AG04449 (cell line): ENCODE measurements at places on chromosomes 11 and 22.

DNA sequence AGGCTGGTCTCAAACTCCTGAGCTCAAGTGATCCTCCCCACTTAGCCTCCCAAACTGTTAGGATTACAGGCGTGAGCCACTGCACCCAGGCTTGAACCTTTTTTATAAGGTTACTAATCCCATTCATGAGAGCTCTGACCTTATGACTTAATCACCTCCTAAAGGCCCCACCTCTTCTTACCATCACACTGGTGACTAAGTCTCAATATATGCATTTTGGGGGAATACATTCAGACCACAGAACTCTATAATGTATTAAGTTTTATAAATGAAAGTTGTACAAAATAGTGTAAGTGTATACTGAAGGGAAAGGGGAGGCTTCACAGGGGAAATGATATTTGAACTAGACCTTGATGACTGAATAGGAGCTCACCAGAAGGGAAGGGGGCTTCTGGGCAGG is 28.4 kb upstream of the RBFOX2 start:
- no peak for DNase-seq

GRCh38 chr11:83543706-83544439 is 257.7 kb upstream of the CCDC90B start:
- DNase-seq: no peak

DNA sequence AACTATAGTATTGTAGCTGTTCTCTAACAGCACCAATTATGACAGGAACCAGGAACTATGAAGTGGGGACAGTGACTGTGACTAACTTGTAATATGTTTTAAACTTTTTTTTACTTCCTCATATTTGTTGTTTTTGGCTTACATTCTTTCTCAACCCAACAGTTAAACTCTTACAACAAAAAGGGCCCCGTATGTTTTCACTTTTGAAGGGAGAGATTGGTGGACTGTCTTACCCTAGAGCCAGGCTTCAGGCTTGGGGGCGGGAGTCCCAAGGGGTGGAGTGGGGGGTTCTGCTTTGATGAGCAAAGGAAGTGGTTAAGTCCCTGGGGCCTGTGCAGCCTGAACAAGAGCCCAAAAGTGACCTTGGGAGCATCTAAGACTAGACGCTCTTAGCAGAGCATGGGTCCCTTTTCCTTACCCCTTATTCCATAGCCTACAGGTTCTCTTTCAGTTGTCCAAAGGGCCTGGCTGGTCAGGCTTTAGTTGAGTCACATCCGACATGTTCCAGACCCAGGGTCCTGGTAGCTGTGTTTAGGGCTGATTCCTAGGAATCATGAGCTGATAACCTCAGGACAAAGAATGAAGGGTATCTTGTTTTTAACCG is 38.8 kb downstream of the STIM1 start:
- no peak for DNase-seq

DNA sequence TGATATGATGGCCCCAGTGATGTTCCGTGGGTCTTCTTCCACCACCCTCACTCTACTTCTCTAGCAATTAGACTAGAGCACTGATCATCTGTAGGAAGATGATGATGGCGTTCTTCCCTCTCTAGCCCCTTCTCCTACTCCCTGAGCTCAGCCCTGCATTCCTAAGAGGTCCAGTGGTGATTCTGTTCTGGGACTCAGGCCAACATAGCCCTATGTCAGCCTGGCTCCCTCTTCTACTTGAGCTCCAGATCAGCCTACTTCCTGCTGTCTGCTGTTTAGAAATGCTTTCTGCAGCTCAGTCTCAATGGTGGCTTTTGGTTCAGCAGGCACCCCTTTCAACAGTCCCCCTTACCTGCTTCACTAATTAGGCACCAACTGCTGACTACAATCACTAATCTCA is 86.1 kb upstream of the ZBED5 start:
- no peak for DNase-seq

DNA sequence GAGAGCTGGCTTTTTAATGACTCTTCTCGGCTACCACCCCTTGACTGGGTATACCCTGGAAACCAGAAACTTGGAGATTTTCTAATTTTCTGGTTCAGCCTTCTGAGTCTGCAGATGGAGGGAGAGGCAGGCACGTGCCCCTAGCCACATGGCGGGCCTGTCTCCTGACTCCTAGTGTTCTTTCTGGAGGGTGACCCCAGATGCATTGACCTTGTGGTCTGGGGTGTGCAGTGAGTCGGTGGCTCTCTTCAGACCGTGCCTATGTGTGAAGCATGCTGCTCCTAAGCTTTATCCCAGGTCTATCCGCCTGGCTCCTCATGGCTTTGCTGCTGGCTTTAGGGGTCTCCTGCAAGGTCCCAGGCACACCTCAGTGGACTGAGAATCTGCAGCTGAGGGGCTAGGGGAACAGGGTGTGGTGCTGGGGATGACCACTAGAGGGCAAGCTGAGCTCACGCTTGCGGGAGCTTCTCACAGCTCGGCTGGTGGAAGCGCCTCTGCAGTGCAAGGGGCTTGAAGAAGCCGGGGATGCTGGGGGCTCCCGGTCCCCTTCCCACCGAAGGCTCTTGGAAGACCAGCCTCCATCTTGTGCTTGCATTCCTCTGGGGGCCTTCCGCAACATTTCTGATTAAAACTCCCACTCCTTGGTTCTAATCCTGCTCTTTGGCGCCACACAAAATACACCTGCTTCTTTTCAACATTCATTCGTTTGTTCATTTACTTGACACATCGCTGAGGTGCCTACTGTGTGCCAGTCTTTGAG is 51.8 kb downstream of the OTOG start:
- DNase-seq: peak; percentile 3

DNA sequence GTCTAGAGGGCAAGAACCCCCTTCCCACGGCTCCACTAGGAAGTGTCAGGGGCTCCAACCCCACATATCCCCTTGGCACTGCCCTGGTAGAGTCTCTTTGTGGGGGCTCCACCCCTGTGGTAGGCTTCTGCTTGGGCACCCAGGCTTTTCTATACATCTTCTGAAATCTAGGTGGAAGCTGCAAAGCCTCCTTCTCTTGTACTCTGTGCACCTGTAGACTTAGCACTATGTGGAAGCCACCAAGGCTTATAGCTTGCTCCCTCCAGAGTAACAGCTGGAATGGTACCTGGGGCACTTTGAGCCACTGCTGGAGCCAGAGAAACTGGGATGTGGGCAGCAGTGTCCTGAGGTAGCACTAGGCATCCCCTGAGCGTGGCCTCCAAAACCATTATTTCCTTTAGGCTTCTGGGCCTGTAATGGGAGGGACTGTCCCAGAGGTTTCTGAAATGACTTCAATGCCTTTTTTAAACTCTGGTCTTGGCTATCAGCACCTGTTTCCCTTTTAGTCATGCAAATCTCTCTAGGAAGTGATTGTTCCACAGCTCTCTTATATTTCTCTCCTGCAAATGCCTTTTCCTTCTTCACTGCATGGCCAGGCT is 68.4 kb downstream of the TRAF6 start:
- DNase-seq: no peak

DNA sequence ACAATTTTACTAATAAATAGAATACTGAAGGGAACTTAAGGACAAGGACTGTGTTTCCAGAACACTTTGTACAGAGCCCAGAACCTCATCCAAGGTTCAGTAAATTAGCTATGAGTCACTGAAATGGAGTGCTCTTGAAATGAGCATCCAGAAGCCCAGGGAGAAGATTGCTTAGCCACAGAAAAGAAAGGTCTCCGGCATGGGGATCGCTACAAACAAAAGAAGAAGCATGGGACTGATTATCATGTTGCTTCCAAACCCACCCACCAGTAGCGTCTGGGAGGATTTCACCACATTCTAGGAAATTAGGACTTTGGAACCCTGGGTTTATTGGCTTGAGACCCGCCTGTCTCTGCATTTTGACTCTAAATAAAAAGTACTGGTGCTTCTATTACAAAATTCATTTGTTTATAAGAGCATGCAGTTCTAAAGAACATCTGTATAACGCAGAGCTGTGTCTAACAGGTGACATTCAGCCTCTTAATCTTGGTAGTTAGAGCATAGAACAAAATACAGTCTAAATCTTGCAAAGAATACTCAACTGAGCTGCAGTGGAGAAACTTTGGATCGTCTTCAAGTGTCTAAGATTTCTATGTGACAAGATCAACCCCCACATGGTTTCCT is 35.9 kb upstream of the SESN3 start:
- no peak for DNase-seq

DNA sequence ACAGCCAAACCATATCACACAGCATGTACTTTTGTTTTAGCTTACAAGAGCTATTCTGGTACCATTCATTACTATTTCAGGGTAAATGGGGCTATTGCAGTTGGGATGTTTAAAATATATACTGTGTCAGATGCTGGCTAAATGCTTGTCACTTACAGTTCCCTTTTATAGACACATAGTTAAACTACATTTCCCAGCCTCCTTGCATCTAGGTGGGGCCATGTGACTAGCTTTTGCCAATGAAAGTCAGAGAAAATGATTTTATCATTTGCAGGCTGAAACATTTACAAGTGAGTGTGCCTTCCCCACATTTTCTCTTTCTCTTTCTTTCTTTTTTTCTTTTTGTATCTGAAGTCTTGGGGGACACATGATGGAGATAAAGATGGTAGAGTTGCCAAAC is 7.8 kb upstream of the IFTAP start:
- no peak for DNase-seq

DNA sequence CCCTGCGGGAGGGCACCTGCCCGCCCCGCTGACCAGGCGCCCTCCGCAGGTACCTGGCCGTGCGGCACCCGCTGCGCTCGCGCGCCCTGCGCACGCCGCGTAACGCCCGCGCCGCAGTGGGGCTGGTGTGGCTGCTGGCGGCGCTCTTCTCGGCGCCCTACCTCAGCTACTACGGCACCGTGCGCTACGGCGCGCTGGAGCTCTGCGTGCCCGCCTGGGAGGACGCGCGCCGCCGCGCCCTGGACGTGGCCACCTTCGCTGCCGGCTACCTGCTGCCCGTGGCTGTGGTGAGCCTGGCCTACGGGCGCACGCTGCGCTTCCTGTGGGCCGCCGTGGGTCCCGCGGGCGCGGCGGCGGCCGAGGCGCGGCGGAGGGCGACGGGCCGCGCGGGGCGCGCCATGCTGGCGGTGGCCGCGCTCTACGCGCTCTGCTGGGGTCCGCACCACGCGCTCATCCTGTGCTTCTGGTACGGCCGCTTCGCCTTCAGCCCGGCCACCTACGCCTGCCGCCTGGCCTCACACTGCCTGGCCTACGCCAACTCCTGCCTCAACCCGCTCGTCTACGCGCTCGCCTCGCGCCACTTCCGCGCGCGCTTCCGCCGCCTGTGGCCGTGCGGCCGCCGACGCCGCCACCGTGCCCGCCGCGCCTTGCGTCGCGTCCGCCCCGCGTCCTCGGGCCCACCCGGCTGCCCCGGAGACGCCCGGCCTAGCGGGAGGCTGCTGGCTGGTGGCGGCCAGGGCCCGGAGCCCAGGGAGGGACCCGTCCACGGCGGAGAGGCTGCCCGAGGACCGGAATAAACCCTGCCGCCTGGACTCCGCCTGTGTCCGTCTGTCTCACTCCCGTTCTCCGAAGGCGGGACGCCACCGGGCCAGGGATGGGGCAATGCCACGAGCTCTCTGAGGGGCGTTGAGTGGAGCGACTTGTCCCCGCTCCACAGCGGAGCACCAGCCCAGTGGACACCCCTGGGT is 1.8 kb downstream of the GALR3 start:
- DNase-seq: no peak

DNA sequence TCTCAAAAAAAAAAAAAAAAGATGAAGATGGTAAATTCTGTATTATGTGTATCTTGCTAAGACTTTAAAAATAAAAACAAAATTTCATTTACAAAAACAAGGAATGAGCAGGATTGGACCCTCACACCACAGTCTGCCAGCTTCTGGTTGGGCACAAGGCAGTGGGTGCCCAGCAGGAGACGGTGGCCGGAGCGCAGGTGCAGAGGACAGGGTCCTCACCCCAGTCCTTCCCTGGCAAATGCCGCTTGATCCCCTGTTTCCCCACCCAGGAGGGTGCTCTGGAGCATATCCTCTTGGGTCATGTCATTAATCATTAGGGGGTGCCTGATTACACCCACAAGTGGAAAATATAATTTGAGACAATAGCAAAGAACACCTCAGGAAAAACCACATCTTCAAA is 31.2 kb downstream of the SHANK2 start:
- DNase-seq: no peak

DNA sequence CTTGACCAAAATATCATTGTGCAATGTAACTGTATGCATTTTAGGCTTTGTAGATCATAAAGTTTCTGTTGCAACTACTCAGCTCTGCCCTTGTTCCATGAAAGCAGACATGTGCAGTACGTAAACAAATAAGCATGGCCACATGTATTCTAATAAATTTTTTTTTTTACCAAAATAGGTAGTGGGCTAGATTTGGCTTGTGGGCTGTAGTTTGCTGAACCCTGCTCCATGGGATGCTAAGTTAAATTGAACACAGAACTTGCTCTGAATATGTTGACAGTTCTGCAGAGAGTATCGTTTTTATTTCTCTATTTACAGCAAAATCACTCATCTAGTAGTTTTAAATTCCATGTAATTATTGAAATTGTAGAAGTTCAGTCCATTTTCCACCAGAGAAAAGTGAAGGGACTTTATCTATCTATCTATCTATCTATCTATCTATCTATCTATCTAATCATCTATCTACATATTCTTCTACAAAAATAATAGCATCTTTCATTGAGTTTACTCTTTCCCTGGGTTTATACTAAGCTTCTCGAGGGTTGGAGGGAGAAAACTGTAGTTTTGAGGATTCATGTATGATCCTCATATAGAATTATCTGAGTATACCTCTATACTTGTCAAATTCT is 9.5 kb upstream of the OOSP4A start:
- DNase-seq: no peak

DNA sequence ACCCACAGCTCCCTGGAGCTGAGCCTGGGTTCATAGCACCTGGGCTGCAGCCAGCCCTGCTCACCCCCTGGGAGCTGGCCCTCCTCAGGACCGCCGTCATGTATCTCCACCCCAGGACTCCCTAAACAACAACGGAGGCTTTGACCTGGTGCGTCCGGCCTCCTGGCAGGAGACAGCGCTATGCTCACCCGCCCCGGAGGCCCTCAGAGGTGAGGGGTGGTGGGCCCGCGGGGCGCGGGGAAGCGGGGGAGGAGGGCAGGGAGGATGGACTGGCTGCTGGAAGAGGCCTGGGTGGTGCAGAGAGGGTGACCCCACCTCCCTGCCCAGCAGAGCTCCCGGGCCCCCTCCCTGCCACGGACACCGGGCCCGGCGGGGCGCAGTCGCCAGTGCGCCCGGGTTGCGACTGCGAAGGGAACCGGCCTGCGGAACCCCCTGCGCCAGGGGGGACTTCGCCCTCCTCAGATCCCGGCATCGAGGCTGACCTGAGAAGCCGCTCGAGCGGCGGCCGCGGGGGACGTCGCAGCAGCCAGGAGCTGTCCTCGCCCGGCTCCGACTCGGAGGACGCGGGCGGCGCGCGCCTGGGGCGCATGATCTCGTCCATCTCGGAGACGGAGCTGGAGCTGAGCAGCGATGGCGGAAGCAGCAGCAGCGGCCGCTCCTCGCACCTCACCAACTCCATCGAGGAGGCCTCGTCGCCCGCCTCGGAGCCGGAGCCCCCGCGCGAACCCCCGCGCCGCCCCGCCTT is 3.1 kb downstream of the MAPK8IP2 start:
- DNase-seq: no peak
